ENCODE measurements at places on chromosomes 12 and 14. TPM values are rescaled to one million over a fixed set of nuclear protein-coding genes. Genes with fewer than 3 reads are reported as not detected.

Gene SLC38A4
- total RNA-seq = 14.5 TPM

Gene SDR9C7
- not detected for total RNA-seq

Gene SMOC1
- total RNA-seq = not detected

Gene MYRFL
- total RNA-seq = not detected

Gene SDSL
- 7.7 TPM for total RNA-seq

Gene LMNTD1
- total RNA-seq = 1.9 TPM

Gene SLC39A9
- 79.3 TPM for total RNA-seq

Gene METTL3
- total RNA-seq = 51.8 TPM
